NCI-H2171 (cell line): ENCODE measurements at places on chromosomes 4 and X.

DNA sequence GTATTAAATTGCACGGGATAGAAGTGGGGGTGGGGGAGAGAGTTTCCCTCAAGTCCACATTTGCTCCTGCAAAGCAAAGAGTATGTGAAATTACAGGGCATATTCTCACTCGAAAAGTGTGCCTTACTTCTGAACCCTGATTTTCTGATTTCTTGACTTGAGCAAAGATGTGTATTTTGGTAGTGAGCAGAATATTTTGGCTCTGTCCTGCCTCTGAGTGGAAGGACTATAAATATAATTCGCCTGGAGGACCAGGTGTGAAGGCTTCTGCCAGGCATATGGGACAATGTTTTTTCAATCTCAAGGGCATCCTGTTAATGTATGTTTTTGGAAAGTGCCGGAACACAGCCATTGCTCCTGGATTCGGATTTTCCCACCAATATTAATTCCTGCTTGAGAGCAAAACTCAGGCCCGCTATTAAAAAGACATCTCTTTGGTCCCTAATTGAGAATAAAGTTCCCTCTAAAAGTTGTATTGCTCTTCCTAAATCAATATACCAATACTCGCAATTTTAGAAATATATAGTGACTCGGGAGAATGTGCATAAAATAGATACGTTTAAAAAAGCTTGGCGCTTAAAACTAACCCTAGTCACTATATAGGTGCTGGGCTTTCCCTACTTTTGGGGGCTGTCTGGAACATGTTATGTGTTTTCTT is 15.3 kb upstream of the PITX2 start:
- DNase-seq = no peak

DNA sequence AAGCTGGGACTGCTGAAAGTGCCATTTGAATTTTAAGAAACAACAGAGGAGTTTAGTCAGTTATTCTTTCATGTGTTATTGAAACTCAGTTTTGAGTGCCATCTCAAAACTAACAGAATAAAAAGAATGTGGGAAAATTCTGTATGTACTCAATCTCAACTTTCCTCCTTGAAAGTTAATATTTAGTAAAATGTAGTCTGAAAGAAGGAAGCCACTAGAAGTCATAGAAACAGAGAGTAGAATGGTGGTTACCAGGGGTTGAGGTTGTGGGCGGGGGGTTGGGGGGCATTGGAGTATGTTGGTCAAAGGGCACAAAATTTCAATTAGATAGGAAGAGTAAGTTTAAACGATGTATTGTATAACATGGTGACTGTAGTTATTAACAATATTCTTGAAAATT is 628.3 kb upstream of the MAGEB2 start:
- no peak for DNase-seq

DNA sequence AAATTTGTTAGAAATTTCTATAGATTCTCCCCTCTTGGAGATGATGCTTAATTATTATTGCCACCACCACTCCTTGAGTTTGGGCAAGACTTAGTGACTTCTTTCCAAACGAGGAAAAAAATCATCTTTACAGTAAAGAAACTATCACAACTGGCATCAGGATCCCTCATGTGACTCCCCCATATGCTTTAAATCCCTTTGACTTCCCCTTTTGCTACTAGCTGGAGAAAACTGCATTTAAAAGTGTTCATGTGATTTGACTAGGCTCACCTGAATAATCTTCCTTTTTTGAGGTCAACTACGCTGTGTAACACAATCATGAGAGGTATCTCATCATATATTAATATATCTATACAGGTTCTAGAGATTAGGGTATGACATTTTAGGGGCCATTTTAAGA is 30.3 kb upstream of the ENOX2 start:
- no peak for DNase-seq

- no peak for DNase-seq
Observed at GRCh38 chr4:78533854-78534253, 17.7 kb upstream of the ANXA3 start.

DNA sequence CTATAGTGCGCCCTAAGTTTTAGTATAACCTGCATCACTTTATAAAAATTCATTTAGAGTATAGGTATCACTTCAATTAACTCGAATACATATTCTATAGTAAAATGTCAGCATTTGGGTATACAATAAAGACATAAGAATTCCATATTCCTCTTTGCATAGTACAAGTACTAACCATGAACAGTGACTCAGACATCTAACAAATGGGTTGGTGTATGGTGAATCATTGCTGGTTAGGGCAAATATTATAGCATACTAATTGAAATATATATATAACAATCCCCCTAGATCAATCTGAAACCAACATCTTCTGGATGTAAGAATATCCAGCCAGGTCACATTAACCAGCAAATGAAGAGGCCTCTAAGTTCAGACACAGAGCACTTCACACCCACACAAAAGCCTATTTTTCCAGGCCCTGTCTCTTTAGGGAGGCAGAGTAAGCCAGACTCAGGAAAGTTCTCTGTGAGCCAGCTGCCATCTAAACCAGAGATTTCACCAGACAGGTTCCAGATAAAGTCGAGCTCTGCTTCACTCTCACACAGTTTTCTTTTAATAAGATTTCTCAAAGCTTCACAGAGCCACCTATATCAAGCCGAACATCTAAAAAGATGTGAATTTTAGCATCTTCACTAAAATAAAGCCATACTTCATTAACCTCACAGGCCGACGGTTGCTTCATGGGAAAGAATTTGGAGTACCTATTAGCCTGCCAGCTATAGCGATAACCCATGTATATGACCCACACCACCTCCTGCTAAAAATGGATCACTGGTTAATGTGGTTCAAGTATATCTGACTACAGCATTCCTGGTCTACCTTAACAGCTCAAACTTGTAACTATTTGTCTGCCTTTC is 200.0 kb upstream of the FTHL17 start:
- no peak for DNase-seq

GRCh38 chr4:123359449-123360315 is 36.9 kb upstream of the SPRY1 start:
- DNase-seq = no peak

- no peak for DNase-seq
Observed at GRCh38 chr4:85681221-85681657, 206.3 kb downstream of the ARHGAP24 start.

DNA sequence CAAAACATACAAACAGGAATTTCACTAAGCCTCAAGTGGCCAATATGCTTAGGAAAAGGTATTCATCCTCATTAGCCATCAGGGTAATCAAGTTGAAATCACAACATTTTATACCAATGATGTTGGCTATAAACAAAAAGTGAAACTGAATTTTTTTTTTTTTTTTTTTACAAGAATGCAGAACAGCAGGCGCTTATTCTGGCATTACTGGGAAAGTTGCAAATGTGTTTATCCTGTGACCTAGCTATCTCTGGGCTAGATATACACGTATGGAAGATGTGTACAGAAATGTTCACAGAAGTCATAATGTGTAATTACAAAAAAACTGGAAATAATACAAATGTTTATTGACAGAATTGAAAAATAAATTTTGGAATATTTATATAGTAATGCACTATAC is 1430.4 kb upstream of the TENM3 start:
- no peak for DNase-seq

DNA sequence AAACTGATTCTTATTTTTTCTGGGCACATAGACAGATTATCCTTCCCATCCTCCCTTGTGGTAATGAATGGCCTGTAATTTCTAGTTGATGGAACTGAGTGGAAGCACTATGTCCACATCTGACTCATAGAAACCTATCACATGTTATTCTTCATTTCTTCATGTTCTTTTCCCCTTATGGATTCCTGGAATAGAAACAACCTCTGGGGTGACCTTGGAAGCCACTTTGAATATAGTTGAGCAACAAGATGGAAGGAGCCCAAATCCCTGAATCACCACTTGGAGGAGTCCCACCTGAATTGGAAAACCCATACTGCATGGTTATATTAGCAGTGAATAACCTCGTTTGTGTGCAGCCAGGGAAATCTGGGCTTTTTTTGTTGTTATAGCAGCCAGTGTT is 137.8 kb downstream of the MID1IP1 start:
- DNase-seq = no peak

- DNase-seq = no peak
Observed at GRCh38 chr4:146790515-146790914, 151.8 kb downstream of the POU4F2 start.

DNA sequence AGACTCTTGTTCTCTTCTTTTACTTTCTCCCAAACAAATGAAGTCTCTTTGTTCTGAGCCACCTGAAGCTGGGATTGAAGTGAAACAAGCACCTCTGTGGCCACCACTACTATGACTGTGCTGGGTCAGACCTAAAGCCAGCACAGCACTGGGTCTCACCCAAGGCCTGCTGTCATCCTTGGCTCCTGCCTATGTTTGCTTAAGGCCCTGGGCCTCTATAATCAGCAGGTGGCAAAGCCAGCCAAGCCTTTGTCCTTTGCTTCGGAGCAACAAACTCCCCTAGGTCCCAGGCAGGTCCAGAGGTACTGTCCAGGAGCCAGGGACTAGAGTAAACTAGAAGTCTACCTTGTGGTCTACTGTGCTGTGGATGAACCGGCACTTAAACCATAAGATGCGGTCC is 220.6 kb upstream of the ARSJ start:
- DNase-seq = no peak

GRCh38 chr4:88752754-88753153 is 55.1 kb upstream of the NAP1L5 start:
- no peak for DNase-seq

DNA sequence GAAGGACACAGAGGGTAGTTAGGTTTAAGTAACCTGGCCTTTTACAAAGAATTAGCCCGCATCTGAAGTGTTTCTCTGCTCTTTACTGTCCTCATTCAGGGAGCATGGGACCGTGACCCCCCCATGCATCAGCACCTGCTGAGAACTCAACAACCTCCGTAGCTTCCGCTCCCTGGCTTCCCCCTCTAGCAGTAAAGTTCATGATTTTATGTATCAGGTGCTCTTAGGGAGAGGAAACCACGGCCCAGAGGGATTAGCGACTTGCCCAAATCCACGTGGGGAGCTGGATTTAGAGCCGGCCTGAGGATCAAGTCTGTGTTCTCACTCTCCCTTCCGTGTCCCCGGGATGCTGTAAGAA is 284.6 kb upstream of the GATB start:
- DNase-seq = no peak

- DNase-seq = no peak
Observed at GRCh38 chrX:16208601-16209000, 41.3 kb downstream of the MAGEB17 start.

- no peak for DNase-seq
Observed at GRCh38 chr4:144788469-144788868, 142.5 kb downstream of the HHIP start.

DNA sequence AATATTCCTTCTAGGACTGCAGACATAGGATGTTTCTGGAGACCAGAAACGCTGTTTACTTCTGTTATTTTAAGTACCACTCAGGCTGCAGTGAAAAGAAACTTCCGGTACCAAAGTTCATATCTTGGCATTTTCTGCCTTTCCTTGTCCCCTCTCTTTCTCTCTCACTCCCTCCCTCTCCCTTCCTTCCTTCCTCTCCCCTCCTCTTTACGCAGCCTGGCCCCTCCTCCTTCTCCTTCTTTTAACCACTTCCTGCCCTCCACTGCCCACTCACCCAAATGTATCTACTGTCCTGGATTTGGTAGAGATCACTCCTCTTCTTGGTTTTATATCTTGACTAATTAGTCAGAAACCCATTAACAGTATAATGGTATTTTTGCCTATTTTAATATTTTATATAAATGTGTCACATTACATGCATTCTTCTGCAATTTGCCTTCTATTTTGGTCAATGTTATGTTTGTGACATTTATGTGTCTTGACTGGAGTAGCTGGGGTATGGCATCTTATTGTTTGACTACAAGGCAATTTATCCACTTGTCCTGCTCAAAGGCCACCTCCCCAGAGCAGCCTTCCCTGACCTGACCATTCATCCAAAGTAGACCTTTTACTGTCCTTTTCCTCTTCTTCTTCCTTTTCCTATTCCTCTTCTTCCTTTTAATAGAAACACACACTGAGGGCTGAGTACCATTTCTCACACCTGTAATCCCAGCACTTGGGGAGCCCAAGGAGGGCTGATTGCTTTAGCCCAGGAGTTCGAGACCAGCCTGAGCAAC is 56.9 kb downstream of the BCOR start:
- DNase-seq = no peak

DNA sequence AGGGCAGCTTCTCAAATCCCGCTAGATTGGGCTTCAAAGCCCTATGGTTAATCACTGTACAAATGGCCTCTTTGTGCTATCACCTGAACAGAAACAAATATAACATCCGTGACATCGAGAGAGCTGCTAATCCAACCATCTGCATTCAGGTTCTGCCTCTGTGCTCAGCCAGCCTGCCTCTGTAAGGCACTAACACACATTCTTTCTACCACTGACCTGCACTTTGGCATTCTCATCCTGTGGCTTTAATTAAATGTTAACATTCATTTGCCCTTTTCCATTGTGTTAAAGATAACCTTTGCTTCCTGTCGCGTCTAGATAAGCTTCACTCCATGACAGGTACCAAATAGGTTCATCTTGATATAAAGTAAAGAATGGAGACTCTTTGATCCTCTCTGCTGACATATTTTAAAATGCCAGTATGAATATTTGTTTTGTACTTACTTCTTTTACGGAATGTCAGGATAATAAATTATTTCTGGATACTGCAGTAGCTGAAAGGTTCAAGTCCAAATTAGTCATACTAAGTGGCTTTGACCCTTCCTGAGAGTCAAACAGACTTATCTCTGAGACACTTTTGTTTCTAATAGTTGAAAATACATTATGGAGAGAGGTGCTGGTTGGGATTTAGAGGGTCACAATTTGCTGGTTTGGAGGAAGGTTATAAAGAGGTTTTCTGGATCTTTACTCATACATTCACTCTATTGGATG is 505.7 kb downstream of the PACRGL start:
- no peak for DNase-seq

GRCh38 chr4:139709660-139710059 is 44.0 kb downstream of the MGST2 start:
- DNase-seq = no peak

DNA sequence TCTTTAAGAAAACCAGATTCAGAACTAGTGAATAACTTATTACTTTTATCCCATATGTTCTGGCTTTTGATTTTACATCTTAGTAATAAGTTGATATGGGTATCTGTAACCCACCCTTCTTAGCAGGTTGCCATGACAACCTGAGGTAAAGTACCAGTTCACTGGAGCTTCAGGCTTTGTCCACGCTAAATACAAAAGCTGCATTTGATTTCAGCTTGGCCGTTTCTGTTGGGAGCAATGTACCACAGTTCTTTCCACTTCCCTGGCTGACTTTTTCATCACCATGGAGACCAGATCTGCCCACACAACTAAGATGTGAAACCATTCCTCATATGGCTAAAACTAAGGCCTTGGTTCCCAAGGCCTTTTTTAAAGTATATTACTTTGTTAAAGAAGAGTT is 26.1 kb downstream of the KLHL34 start:
- DNase-seq = no peak

- no peak for DNase-seq
Observed at GRCh38 chrX:149629730-149630387, 1.7 kb downstream of the TMEM185A start.

- DNase-seq = no peak
Observed at GRCh38 chr4:1210241-1210841, 38.0 kb upstream of the SPON2 start.

- no peak for DNase-seq
Observed at GRCh38 chr4:47945930-47946726, 31.7 kb upstream of the NFXL1 start.

GRCh38 chrX:49876750-49877149 is 2.5 kb upstream of the USP27X start:
- DNase-seq = no peak
